ENCODE measurements at places on chromosomes 11 and 22.

DNA sequence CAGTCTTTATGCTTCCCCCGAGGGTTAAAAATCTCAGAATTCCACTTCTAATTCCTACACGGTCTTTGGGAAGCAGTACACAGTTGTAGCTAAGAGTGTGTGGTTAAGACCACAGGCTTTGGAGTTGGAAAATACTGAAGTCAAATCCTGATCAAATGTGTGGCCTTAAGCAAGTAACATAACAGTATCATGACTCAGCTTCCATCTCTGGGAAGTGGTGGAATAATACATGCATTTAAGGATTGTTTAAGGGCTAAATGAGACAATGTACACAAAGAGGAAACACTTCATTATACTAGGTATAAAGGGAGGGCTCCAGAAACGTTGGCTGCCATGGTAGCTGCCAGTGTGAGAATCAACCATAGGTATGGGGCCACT, 71.5 kb downstream of the FAT3 start:
- no peak for DNase-seq

DNA sequence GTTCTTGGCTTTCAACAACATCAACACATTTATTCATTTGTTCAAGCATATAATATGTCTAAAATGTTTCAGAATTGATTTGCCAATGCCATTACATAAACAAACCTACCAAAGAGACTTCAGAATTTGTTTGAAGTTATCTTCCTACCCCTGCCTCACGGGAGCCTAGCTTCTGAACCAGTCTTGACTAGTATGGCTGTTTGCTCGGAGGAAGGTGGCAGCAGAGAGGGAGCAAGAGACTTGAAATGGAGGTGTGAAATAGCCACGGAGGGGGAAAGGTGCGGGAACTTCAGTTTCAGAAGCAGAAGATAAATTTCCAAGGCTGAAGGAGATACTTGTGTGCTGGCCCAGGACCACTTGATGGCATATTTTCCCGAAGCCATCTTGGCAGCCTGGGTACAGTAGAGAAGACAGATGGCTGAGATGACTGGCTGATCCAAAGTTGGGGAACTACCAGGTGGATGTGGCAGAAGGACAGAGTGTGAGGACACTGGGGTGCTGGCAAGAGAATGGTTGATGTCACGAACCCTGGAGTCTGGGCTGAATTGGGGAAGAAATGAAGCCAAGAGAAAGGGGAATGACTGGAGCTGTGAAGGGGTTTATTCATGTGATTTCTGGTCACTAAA, 14.0 kb upstream of the MTCH2 start:
- no peak for DNase-seq

GRCh38 chr11:7251487-7251835, 243 bp upstream of the SYT9 start:
- DNase-seq, result no peak

DNA sequence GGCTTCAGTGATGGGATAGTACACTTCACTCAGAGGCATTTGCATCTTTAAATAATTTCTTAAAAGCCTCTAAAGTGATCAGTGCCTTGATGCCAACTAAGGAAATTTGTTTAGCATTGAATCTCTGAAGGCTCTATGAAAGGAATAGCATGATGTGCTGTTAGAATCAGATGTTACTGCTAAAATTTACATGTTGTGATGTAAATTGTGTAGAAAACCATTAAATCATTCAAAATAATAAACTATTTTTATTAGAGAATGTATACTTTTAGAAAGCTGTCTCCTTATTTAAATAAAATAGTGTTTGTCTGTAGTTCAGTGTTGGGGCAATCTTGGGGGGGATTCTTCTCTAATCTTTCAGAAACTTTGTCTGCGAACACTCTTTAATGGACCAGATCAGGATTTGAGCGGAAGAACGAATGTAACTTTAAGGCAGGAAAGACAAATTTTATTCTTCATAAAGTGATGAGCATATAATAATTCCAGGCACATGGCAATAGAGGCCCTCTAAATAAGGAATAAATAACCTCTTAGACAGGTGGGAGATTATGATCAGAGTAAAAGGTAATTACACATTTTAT, 4.6 kb downstream of the MALAT1 start:
- DNase-seq, result no peak

DNA sequence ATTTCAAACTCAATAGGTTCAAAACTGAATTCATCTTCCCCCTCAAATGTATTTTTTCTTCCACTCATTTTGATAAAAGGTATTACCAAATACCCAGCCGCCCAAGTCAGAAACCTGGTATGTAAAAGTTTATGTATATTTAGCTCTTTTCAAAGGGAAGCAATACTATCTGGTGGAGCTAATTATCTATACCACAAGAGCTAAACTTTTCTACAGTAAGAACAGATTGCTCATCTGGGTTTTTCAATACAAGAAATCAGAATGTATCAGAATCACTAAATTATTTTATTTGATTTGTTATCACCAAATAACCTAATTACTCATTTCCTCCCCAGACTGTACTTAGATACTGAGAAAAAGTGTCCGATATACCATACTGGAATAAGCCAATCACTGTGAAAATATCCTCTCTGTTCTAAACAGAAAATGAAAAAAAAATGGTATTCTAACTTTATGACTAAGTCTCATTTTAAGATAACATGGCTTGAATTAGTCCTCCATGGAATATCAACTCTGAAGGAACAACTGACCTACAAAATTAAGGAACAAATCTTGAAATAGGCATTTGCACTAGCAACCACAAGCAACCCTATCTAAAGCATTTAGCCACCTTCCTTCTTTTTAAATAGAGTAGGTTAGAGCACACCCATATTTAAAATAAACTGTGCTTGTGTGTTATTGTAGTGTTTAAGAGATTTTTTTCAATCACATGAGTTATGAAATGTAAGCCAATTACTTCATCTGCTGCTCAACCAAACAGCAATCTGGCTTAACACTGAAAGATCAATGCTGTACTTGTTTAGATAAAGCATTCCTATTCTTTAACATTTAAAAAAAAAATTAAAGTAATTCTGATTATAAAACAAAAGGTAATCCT, 35.0 kb downstream of the RDX start:
- DNase-seq, result no peak

DNA sequence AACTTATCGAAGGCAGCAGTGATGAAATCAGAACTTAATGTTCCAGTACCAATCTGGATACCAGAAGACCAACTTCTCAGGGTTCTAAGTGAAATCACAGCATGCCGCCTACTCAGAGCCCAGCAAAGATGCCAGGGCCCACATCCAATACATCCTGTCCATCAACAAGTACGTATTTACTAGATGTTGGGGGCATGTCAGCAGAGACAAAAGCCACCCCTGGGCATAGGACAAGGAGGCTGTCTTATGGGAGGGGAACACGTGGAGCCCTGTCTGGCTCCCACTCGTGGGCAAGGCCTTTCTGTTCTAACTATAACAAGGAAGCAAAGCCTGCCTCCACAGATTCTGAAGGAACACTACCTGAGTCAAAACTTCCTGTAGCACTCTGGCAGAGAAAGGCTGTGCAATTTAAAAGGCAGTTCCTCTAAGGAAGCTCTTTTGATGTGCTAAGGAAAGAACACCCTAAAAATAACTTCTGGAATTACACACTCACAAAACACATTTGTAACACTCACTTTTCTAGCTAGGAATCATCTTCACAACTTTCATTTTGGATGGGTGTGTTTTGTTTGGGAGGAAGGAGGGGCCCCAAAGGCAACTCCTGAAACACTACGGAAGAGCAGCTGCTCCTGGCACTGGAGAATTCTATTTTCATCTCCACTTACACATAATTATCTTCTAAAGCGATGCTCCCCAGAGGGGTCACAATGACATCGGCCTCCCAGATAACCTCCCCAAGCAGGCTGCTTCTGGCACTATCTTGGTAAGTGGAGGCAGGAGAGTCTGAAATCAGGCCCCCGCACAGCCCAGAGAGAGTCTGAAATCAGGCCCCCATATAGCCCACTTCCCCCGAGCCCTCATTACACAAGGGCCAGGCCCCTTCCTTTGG, 14.2 kb downstream of the SMCO4 start:
- DNase-seq, result no peak

- no peak for DNase-seq
Observed at GRCh38 chr11:32340181-32340580, 95.2 kb downstream of the WT1 start.

- no peak for DNase-seq
Observed at GRCh38 chr22:37654563-37655251, 3.8 kb upstream of the PDXP start.

GRCh38 chr22:27107386-27107785, 450.0 kb downstream of the MIAT start:
- DNase-seq, result no peak

GRCh38 chr11:84316866-84317555, 1030.8 kb upstream of the CCDC90B start:
- DNase-seq, result no peak
